ENCODE measurements at places on chromosomes 3 and 15. TPM values are rescaled to one million over a fixed set of nuclear protein-coding genes. Genes with fewer than 3 reads are reported as not detected.

Gene SPTSSB
- not detected for total RNA-seq

Gene DUOX2
- total RNA-seq: not detected

Gene LACTB
- 22.3 TPM for total RNA-seq

Gene TM6SF1
- total RNA-seq: 0.48 TPM

Gene CLDN16
- total RNA-seq: not detected

Gene ZNF385D
- 1.6 TPM for total RNA-seq

Gene FETUB
- total RNA-seq: not detected

Gene PRSS50
- 0.68 TPM for total RNA-seq

Gene TERC
- total RNA-seq: 454 TPM

Gene CD80
- total RNA-seq: 2.2 TPM

Gene FAIM
- total RNA-seq: 3.2 TPM

Gene GOLGA8G
- total RNA-seq: not detected

Gene RHOV
- 0.10 TPM for total RNA-seq

Gene THBS1
- 1,987 TPM for total RNA-seq

Gene WDR48
- 20.3 TPM for total RNA-seq
